NCI-H1930 (cell line): ENCODE measurements at places on chromosomes 7 and 10.

GRCh38 chr10:49539320-49539885, 482 bp upstream of the ERCC6 start:
- no peak for DNase-seq

GRCh38 chr7:14888962-14889361, 13.6 kb downstream of the DGKB start:
- DNase-seq: no peak

- DNase-seq: no peak
Measured at GRCh38 chr10:8534891-8535290, 480.4 kb downstream of the GATA3 start.

GRCh38 chr7:54345746-54346145, 196.4 kb upstream of the VSTM2A start:
- no peak for DNase-seq
